ENCODE measurements at places on chromosomes 16 and 17.

GRCh38 chr16:66706506-66706880 lies 9.9 kb upstream of the CMTM4 start:
- DNase-seq: no peak

- no peak for DNase-seq
Measured at GRCh38 chr17:80465327-80465974, 11.0 kb downstream of the NPTX1 start.

GRCh38 chr17:73223626-73224230 lies 30.9 kb downstream of the COG1 start:
- DNase-seq: no peak

GRCh38 chr16:89084411-89084810 lies 9.2 kb upstream of the ACSF3 start:
- no peak for DNase-seq

GRCh38 chr17:17760872-17761550 lies 75.8 kb downstream of the SREBF1 start:
- no peak for DNase-seq

GRCh38 chr16:66399930-66400329 lies 27.2 kb upstream of the BEAN1 start:
- no peak for DNase-seq

GRCh38 chr17:13503526-13503925 lies 98.2 kb downstream of the HS3ST3A1 start:
- no peak for DNase-seq

- no peak for DNase-seq
Measured at GRCh38 chr16:74657870-74658642, 8.6 kb downstream of the RFWD3 start.

GRCh38 chr17:74119049-74119580 lies 84.4 kb upstream of the RPL38 start:
- DNase-seq: no peak

- no peak for DNase-seq
Measured at GRCh38 chr16:20851601-20852000, 45.3 kb downstream of the REXO5 start.
